ENCODE measurements at places on chromosomes 1 and 21. TPM values are rescaled to one million over a fixed set of nuclear protein-coding genes. Genes with fewer than 3 reads are reported as not detected.
A peak's percentile ranks its signal among the peaks of the same experiment; 100 is the strongest.

Gene PGM1
- 89.0 TPM for total RNA-seq

- no peak for DNase-seq
- H3K27me3 ChIP-seq = no peaks in the 10 kb centered on the region
- no peak overlapping the region for H3K4me3 ChIP-seq
- H3K36me3 ChIP-seq = peaks cover 28% of the 10 kb centered on the region
- no peaks in the 10 kb centered on the region for H3K4me1 ChIP-seq
Observed at GRCh38 chr1:6526316-6526715, 28.0 kb downstream of the NOL9 start.

Gene DMBX1
- not detected for total RNA-seq

GRCh38 chr1:192147221-192147620 is 11.0 kb upstream of the RGS18 start:
- peaks cover 7% of the 10 kb centered on the region for H3K4me1 ChIP-seq
- H3K27ac ChIP-seq = no peak overlapping the region
- no peaks in the 10 kb centered on the region for H3K36me3 ChIP-seq
- DNase-seq = no peak
- H3K4me3 ChIP-seq = no peak overlapping the region
- no peaks in the 10 kb centered on the region for H3K27me3 ChIP-seq

GRCh38 chr1:237664348-237664747 is 226.4 kb downstream of the ZP4 start:
- no peaks in the 10 kb centered on the region for H3K27me3 ChIP-seq
- H3K36me3 ChIP-seq = no peaks in the 10 kb centered on the region
- H3K4me3 ChIP-seq = no peak overlapping the region

- H3K27me3 ChIP-seq = no peaks in the 10 kb centered on the region
- no peaks in the 10 kb centered on the region for H3K36me3 ChIP-seq
- no peak overlapping the region for H3K4me3 ChIP-seq
- peaks cover 9% of the 10 kb centered on the region for H3K4me1 ChIP-seq
- no peak for DNase-seq
- no peak overlapping the region for H3K27ac ChIP-seq
Observed at GRCh38 chr21:34706337-34706736, 37.5 kb downstream of the CLIC6 start.

- H3K4me3 ChIP-seq = no peak overlapping the region
- no peaks in the 10 kb centered on the region for H3K27me3 ChIP-seq
- no peak overlapping the region for H3K27ac ChIP-seq
- H3K36me3 ChIP-seq = no peaks in the 10 kb centered on the region
- H3K4me1 ChIP-seq = no peaks in the 10 kb centered on the region
Observed at GRCh38 chr1:172255223-172255560, 165.3 kb upstream of the C1orf105 start.

Gene CNR2
- total RNA-seq = 16.4 TPM

GRCh38 chr1:38724160-38725131 is 135.1 kb downstream of the RRAGC start:
- no peaks in the 10 kb centered on the region for H3K27me3 ChIP-seq
- no peaks in the 10 kb centered on the region for H3K4me1 ChIP-seq
- DNase-seq = no peak
- no peak overlapping the region for H3K4me3 ChIP-seq
- no peaks in the 10 kb centered on the region for H3K36me3 ChIP-seq

DNA sequence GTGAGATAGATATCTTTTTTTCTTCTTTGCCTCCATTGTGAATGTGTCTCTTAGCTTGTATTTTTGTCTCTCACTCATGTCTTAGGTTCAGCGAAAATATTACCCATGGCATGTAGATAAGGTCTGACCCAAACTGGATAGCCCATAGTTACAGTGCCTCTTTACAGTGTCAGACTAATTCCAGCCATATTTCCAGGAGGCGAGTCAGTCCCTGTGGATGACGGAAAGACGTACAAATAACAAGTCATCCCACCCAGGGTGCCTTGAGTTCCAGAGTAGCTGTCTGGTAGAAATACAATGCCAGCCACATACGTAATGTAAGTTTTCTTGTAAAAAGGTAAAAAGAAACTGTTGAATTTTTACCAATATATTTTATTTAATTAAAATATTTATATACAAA is 157.3 kb downstream of the ZNF281 start:
- no peak for DNase-seq
- H3K4me3 ChIP-seq = no peak overlapping the region
- H3K4me1 ChIP-seq = no peaks in the 10 kb centered on the region
- H3K36me3 ChIP-seq = no peaks in the 10 kb centered on the region
- H3K27me3 ChIP-seq = no peaks in the 10 kb centered on the region

DNA sequence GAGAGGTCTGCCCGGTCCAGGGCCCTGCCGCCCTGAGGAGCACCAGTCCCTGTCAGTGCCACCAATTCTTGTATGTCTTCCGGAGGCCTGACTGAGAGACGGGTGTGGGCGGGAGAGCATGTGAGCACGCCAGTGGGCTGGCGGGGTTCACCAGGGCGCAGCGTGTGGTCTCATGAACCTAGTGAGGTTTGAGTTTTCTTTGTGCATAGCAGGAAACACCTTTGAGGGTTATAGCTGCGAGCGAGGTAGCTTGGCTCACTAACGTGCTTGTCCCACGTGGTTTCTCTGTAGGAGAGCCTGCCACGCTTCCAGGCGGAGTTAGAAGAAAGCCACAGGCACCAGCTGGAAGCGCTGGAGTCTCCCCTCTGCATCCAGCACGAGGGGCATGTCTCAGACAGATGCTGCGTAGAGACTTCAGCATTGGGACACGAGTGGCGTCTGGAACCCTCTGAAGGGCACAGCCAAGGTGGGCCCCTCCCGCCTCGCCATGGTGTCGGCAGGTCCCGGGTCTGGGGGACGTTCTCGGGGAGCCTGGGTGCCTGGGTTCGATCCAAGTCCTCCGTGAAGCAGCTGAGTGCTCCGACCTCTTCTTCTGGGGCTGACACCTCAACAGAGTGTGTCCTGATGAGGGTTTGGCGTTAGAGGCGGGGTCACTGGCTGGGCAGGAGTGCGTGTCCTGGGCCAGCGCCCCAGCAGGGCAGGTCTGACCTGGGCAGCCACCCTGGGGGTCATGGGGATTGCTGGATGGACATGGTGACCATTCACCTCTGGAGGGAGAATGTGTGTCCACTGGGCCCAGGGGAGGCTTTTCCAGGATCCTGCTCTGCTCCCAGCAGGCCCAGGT is 31.4 kb downstream of the PCNT start:
- no peaks in the 10 kb centered on the region for H3K27me3 ChIP-seq
- H3K4me3 ChIP-seq = peak overlapping the region; percentile 61
- no peak for DNase-seq
- H3K27ac ChIP-seq = peak overlapping the region; percentile 96
- H3K4me1 ChIP-seq = peaks cover 34% of the 10 kb centered on the region

DNA sequence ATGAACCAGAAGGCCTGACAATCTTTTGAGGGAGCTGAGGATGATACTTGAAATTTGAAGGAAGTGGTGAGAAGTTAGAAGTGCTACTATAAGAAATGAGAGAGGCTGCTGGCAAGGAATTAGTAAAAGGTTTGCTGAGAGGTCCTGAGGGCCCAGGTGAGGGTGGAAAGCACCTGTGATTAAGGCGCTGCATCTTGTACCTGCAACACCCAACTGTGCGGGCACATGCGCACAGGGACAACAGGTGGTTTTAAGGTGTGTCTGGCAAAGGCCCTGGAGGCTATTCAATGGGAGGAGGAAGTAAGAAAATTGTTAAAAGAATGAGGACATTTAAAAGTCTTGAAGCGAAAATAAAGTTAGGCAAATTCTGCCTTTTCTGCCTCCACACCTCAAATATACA is 349.3 kb downstream of the RGS7 start:
- H3K4me3 ChIP-seq = no peak overlapping the region
- no peaks in the 10 kb centered on the region for H3K36me3 ChIP-seq
- no peaks in the 10 kb centered on the region for H3K27me3 ChIP-seq
- H3K4me1 ChIP-seq = no peaks in the 10 kb centered on the region
- H3K27ac ChIP-seq = no peak overlapping the region

DNA sequence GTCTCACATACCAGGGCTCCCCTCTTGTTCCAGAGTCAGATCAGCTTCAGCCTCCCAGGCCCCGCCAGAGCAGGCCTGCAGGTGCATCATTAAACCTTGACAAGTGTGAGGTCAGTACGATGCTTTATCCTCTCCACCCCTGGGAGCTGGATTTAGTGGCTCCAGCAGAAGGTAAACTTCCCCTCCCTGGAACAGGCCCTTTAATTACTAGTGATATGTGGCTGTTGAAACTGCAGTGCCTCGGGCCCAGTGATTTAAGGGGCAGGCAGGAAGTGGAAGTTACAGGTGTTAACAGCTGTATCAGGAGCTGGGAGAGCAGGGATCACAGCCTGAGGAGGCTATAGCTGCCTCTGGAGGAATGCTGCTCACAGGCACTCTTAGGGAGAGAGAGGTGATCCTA is 132.4 kb upstream of the KLHDC7A start:
- H3K36me3 ChIP-seq = no peaks in the 10 kb centered on the region
- H3K27ac ChIP-seq = no peak overlapping the region
- H3K4me3 ChIP-seq = no peak overlapping the region
- H3K4me1 ChIP-seq = no peaks in the 10 kb centered on the region
- no peak for DNase-seq
- H3K27me3 ChIP-seq = no peaks in the 10 kb centered on the region

Gene IGFN1
- total RNA-seq = not detected

Gene FNBP1L
- 0.41 TPM for total RNA-seq

DNA sequence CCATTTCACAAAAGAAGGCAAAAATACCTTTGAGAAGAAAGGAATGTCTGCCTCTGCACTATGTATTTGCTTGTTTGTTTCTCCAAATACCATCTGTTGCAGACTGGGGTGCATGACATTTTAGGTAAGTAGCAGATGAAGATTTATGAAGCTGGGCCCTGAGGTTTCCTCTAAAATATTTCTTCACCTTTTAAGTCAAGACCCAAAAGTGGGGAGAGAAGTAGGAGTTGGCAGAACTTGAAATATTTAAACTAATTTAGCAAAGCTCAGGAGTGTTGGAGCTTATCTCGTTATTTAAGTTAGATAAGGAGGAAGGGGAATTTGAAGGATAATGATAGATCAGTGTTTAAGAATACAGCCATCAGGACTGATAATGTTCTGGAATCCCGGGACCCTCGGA is 152.9 kb downstream of the DHRS3 start:
- H3K27ac ChIP-seq = no peak overlapping the region
- no peak overlapping the region for H3K4me3 ChIP-seq
- no peaks in the 10 kb centered on the region for H3K27me3 ChIP-seq
- peaks cover 6% of the 10 kb centered on the region for H3K4me1 ChIP-seq
- DNase-seq = no peak

- H3K36me3 ChIP-seq = no peaks in the 10 kb centered on the region
- no peak overlapping the region for H3K27ac ChIP-seq
- DNase-seq = no peak
- no peak overlapping the region for H3K4me3 ChIP-seq
- H3K4me1 ChIP-seq = peaks cover 7% of the 10 kb centered on the region
Observed at GRCh38 chr1:156664767-156665411, 12.3 kb downstream of the NES start.

Gene ODF2L
- 11.1 TPM for total RNA-seq

DNA sequence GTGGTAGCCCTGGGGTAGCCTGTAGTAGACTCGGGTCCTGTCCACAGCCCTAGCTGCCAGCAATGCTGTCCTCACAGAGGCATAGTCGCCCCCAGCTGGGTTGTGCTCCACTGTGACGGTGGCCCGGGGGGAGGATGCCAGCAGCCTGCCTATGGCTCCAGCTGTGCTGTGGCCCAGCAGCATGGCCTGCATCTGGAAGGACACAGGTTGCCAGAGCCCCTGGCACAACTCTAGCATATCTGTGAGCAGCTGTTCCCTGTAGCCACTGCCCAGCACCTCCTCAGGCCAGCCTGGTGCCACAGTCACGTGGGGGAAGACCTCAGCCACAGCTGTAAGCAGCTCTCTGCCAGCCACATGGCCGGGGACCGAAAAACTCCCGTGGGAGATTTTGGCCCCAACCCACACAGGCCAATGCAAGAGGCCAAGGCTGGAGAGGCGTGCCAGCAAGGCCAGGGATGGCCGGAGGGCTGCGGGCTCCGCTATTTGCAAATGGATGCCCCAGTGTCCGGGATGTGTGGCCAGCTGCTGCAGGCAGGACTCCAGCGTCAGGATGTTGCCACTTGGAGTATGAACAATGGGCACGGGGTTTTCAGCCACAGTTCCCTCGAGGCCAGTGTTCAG is 13.9 kb downstream of the FAM151A start:
- no peak for DNase-seq
- H3K36me3 ChIP-seq = no peaks in the 10 kb centered on the region
- no peak overlapping the region for H3K4me3 ChIP-seq
- H3K27ac ChIP-seq = no peak overlapping the region

DNA sequence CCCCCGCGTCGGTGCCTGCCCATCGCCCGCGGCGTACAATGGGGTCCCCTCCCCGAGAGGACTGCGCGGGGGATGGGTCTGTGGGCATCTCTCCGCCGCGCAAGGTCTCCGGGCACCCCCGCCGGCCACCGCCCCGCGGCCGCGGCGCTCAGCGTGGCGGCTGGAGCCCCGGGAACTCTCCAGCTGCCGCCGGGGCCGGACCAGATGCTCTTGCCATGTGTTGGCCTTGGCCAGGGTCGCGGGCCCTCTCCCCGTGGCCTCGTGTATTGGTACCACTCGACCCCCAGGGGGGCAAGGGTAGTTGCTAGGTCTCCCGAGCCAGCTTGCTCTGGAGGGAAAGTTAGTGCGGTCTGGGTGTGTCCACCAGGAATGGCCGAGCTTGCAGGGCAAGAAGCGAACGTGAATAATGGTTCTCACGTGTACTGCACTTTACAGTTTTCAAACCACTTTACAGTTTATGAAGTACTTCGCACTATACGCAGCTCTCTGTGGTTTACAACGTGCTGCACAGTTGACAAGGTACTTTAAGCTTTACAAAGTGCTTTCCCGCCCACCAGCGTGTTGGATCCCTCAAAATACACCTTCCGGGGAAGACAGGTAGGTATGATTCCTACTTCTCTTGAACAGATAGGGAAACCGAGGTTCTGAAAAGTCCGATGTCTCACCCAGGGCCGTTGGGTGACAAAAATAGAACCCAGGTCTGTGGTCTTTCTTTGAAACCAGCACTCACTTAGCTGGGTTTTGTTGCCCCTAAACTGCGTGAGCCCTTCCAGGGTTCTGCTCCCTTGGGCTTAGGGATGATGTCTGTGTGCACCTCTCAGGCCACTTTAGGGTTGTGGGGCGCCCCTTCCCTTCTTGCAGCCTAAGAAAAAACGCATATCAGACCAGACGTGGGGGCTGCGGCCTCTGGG is 1.2 kb downstream of the EPHB2 start:
- H3K27ac ChIP-seq = no peak overlapping the region
- H3K36me3 ChIP-seq = no peaks in the 10 kb centered on the region
- H3K4me1 ChIP-seq = peaks cover 37% of the 10 kb centered on the region
- no peak overlapping the region for H3K4me3 ChIP-seq
- DNase-seq = no peak

Measured in Karpas-422 (cell line).